Stimulated activated CD4-positive, alpha-beta T cell treated with anti-CD3 and anti-CD28 coated beads, Interleukin-1b, Interleukin-23, amount 100 ng/mL, for 1 hour (primary cell): ENCODE measurements at places on chromosomes 2 and 18.

DNA sequence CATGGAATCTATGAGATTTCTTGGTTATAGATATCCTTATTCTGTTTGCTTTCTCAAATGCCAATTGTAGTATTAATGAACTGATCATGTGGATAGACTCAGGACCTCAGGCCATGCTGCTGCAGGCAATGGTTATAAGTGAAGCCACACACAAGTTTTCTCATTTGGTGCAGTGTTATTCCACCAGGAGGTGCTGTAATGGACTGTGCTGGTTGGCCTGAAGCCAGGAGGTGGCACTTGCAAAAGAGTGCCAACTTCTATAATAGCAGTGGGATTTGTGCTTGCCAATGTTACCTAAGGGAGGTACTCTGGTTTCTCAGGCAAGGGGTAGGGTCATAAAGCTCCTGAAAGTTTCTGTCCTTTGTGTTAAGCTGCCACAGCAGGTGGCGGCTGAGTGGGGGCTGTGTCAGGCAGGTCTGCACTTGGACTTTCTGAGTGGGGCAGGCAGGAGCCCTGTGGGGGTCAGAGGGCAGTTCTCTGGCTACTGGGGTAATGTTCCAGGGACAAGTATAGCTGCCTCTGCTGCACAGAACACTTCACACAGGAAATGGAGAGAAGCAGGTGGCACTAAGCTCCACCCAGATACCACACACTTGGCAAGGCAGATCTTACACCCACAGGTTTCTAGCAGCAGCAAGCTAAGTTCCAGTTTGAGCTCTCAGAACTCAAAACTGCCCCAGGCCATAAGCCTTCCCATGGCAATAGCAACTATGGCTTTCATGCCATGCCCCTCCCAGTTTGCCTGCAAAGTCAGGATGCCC lies 352.6 kb upstream of the CWC22 start:
- DNase-seq = no peak

GRCh38 chr2:137232076-137232475 lies 466.7 kb downstream of the THSD7B start:
- DNase-seq = no peak

GRCh38 chr2:89763254-89763580 lies 1071.7 kb downstream of the RPIA start:
- DNase-seq = no peak

GRCh38 chr18:48896326-48896874 lies 54.4 kb downstream of the SMAD7 start:
- DNase-seq = no peak

GRCh38 chr18:50113726-50114125 lies 81.2 kb downstream of the MYO5B start:
- no peak for DNase-seq

GRCh38 chr2:129274038-129274415 lies 705.4 kb upstream of the RAB6C start:
- DNase-seq = no peak

- DNase-seq = no peak
Observed at GRCh38 chr2:197889041-197889440, 84.6 kb downstream of the PLCL1 start.

DNA sequence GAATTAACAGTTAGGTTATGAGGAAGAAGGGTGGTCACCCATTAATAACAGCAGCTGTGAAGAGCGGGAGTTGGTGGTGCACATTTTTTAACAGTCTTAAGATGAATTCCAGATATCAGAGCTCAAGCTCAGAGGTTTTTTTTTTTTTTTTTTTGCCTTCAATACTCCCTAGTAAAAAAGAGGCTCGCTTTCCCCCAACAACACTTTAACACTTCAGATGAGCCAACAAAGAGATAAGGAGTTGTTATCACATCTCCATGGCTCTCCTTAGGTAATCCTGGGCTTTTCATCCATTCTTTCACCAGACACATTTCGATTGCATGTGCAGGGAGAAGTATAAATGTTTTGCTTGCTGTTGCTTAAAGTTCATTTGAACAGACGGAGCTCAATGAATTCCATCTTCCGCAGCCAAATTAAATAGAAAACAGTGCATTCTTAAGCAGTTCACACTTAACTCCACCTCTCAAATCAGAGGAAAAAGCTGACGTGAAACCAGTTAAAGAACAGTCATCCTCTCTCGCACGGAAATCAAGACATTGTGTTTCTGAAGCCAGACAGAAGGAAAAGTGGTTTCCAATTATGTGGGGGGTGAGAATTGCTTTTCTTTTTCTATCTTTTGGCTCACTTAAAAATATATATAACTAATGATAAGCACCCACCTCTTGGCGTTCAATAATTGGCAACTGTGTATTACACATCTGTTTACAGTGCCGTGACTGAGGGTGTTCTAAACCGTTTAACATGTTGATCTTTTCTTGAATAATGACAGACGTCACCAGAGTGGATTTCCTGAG lies 118.2 kb downstream of the ZNF521 start:
- DNase-seq = no peak

- DNase-seq = no peak
Observed at GRCh38 chr2:16404551-16405300, 260.9 kb downstream of the CYRIA start.

GRCh38 chr2:241199286-241199685 lies 10.8 kb downstream of the ANO7 start:
- no peak for DNase-seq

DNA sequence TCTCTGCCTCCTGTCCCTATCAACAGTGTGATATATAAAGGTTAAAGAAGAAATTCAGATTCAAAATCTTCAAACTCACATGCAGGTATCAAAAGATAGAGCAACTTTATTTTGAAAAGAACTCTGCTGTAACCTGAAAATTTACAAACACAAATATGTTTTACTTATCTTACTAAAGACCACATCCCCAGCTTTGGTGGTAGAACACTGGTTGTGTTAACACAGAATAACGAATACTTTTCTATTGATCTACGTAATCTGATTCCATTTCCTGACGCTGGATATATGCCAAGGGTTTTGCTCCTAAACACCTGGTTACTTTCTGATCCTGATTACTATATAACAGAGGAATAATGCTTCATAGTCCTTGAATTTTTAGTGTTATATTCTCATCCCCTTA lies 23.1 kb upstream of the SLC39A10 start:
- DNase-seq = no peak

DNA sequence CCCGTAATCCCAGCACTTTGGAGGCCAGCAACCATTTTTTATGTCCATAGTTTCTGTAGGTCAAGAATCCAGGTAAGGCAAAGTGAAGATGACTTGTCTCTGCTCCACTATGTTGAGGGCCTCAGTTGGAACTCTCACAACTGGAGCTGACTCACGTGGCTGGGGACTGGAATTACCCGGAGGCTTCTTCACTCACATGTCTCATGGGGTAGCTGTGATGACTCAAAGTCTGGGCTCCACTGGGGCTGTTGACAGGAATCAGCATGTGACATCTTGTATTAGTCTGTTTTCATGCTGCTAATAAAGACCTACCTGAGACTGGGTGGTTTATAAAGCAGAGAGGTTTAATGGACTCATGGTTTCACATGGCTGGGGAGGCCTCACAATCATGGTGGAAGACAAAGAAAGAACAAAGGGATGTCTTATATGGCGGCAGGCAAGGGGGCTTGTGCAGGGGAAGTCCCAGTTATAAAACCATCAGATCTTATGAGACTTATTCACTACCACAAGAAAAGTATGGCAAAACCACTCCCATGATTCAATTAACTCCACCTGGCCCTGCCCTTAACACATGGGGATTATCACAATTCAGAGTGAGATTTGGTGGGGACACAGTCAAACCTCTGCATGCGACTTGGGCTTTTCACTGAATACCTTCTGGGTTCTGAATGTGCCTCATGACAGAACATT lies 7.8 kb upstream of the PPP1R1C start:
- no peak for DNase-seq

DNA sequence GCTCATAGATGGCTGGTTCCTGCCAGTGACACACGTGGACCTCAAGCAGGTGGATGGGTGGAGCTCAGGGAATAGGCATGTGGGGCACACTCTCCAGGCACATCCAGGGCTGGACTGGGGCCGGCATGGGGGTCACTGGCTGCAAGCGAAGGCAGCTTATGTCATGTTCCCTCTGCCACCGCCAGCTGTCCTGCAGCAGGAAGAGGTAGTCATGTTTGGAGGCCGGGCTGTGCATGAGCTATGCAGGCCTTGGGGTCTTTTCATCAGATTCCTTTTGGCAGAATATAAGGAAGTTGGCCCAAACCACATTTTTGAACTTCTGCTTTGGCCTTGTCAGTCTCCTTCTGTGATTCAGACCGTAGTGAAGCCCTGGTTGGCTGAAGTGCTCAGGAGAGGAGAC lies 61.5 kb downstream of the AGAP1 start:
- no peak for DNase-seq

GRCh38 chr2:222436040-222436413 lies 11.7 kb downstream of the SGPP2 start:
- no peak for DNase-seq

DNA sequence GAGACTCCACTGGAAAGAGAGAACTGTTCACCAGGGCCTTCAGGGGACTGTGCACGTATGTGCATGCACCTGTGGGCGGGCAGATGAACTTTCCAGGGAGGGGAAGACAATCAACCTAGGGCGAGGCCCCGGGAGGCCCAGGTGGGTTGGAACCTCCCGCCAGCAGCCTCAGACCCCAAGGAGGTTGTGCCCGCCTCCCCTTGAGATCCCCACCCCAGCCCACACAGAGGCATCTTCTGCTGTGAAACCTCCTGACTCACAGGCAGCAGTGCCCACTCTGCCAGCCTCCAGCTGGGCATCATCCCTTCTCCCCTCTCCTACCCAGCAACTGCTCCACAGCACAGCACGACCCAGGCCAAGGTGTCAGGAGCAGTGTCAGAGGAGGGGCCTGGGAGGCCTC lies 54.4 kb downstream of the FAM178B start:
- no peak for DNase-seq

- DNase-seq = no peak
Observed at GRCh38 chr2:232551250-232551638, 755 bp downstream of the EIF4E2 start.

- DNase-seq = no peak
Observed at GRCh38 chr2:54687595-54688152, 35.8 kb upstream of the EML6 start.

DNA sequence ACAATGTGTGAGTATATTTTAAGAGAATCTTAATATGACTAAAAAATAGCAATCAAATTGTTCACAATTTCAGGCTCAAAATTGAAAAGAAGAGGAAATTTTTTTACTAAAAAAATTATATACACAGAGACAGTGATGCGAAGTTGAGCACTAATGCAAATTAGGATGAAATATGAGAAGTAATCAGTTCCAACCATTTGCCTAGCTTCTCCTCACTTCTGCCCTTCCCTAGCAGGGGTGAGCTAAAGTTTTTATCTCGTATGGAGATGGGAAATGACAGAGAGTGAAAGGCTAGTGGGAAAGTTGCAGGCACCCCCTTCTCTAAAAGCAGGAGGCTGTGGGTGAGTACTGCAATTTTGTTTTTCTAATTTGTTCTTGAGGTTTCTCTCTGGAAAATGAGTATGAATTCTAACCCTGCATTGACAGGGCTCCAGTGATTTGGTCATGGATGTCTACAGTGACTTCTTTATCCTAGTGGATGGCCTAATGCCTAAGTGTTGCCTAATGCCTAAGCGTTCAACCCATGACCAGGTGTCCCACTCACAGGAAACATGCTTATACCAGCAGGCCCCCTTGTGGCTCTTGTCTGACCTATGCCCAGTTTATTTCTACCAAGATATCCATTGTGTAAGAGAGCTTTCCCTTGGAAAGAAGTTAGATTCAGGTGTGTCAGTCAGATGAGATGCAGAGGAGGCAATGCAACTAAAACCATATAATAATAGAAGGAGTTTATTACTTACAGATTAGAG lies 78.0 kb upstream of the HNMT start:
- no peak for DNase-seq
